ENCODE measurements at places on chromosomes 13 and 19.
A peak's percentile ranks its signal among the peaks of the same experiment; 100 is the strongest.

GRCh38 chr19:50932018-50932689 is 20.7 kb downstream of the KLK5 start:
- no peak for DNase-seq

GRCh38 chr13:33497146-33497845 is 211.7 kb upstream of the STARD13 start:
- no peak for DNase-seq

DNA sequence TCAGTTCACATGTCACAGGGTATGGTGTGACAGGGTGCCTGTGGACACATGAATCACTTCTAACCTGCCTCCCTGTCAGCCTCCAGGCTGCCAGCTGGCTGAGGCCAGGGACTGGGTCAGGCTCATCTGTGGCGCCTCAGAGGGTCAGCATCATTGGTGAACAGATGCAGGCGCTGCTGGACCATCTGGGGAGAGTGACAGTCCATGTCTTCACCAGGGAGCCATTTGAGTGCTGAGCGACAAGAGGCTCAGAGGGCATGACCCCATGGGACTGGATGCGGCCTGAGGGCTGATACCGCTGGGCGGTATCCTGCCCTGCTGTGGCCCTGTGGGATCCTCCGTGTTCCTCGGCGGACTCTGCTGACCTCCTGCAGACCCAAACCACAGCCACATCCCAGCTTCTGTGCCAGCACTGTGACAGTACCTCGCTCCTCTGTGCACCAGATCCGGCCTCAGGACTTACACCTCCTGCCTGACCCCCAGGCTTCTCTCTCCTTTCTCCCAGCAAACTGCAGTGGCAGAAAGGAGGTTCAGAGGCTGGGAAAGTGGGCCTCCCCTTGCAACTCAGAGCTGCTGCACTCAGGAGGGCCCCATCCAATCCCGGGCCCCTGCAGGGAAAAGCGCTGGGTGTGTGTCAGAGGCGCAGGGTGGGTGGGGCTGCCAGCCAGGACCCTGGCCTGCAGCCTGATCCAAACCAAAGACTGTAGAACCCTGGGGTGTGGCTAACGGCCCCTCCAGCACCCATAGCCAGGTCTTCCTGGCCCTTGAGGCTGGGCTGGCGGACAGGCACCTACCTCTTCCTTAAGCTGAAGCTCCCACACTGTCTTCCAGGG is 10.2 kb downstream of the ACTMAP start:
- no peak for DNase-seq

DNA sequence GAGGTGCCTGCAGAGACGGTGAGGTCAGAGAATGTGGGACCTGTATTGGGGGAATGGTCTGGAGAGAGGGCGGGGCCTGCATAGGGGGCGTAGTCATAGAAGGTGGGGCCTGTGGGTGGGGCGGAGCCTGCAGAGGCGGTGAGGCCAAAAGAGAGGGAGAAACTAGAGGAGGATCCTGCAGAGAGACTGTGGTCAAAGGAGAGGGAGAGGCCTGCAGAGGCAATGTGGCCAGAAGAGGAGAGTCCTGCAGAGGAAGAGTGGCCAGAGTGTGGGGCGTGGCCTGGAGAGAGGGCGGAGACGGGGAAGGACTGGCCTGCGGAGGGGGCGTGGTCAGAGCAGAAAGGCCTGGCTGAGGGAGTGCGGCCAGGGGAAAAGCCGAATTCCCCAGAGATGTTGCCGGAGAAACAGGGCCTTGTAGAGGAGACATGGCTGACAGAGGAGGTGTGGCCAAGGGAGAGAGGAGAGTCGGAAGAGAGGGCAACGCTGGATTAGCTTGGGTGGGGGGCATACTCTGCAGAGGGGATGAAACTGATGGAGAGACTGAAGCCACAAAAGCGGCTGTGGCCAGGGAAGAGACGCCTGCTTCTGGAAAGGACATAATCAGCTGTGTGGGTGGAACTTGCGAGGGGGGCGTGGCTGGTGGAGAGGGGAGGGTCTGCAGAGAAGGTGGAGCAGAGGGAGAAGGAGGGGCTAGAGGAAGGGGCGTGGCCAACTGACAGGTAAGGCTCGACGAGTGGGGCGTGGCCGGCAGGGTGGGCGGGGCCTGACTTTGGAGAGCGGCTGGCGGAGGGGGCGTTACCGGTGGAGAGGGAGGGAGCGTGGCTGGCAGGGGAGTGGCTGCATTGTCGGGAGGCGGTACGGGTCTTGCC is 2.5 kb downstream of the PRR36 start:
- peak; percentile 66 for DNase-seq

- DNase-seq, result no peak
Measured at GRCh38 chr19:40009674-40010073, 12.8 kb downstream of the ZNF546 start.

DNA sequence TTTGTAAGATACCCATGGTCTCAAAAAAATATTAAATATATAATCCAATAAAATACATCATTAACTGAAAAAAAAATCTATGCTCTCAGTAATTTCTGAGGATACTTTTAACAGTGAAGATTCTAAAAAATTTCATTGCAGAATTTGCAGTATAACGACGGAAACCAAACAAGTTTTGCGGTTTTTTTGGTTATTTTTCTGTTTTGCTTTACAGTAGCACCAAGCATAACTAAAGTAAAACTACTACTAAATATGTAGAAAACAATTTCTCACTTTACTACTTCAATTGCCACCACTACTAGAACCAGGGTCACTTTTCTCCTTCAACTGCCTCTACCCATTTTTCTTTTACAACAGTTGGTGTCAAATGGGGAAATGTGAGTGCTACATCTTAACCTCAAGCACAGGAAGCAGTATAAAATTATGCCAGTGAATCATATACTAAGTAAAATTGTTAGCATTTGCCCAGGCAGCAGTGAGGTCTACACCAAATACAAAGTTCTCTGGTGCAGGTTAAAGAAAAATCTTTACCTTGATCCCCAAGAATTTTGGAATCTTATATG is 24.1 kb downstream of the MICU2 start:
- DNase-seq, result peak; percentile 39

GRCh38 chr13:21550918-21551317 is 53.1 kb downstream of the MICU2 start:
- DNase-seq, result no peak

GRCh38 chr13:104984296-104984818 is 1551.1 kb downstream of the EFNB2 start:
- DNase-seq, result peak; percentile 89

DNA sequence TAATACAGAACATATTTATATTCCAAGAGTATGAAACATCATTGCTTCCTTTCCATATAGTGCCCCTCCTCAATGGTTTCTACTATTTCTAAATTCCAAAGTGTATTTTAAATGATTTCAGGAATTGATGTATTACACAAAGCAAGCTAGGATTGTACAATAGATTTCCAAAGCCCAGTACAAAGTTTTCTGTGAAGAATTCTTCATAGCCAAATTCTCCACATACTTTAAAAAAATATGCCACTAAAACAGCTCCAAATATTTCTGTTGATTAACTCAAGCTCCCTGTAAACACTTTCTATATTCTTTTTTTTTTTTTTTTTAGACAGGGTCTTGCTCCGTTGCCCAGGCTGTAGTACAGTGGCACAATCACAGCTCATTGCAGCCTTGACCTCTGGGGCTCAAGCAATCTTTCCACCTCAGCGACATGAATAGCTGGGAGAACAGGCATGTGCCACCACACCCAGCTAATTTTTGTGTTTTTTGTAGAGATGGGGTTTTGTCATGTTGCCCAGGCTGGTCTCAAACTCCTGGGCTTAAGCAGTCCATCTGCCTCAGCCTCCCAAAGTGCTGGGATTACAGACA is 50.6 kb downstream of the ELF1 start:
- DNase-seq, result no peak

Measured in GF-D8 (cell line).